Right hindlimb (tissue), 1 donor: ENCODE measurements at places on chromosomes 1 and 21.

- DNase-seq: no peak
Measured at GRCh38 chr1:51295926-51296325, 34.4 kb downstream of the TTC39A start.

GRCh38 chr1:21622466-21623315 is 46.5 kb downstream of the RAP1GAP start:
- no peak for DNase-seq

DNA sequence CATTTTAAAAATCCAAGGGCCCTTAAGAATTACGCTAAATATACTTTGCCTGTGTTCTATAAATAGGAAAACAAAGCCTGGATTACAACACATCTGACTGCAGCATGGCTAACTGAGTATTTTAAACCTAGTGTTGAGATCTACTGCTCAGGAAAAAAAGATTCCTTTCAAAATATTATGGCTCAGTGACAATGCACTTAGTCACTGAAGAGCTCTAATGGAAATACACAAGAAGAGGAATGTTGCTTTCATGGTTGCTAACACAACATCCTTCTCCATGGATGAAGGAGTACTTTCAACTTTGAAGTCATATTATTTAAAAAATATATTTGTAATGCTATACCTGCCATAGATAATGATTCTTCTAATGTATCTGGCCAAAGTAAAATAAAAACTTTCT is 248.3 kb upstream of the NEGR1 start:
- DNase-seq: no peak

DNA sequence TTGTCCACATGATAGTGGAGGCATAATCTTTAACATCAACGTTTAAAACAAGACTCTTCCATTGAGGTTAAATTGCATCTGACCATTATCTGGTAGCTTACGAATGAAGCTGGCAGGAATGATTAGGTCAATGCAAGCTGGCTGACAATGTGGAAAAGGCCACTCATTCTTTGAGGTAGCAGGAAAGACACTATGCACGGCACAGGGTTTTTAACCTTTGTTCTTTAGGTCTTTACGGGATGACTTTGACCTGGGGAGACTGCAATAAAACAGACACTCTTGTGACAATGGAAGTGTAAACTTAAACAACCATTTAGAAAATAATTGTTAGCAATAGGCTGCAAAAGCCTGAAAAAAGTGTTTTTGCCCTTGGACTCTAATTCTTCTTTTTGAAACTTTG is 193.8 kb upstream of the FOXD3 start:
- no peak for DNase-seq

DNA sequence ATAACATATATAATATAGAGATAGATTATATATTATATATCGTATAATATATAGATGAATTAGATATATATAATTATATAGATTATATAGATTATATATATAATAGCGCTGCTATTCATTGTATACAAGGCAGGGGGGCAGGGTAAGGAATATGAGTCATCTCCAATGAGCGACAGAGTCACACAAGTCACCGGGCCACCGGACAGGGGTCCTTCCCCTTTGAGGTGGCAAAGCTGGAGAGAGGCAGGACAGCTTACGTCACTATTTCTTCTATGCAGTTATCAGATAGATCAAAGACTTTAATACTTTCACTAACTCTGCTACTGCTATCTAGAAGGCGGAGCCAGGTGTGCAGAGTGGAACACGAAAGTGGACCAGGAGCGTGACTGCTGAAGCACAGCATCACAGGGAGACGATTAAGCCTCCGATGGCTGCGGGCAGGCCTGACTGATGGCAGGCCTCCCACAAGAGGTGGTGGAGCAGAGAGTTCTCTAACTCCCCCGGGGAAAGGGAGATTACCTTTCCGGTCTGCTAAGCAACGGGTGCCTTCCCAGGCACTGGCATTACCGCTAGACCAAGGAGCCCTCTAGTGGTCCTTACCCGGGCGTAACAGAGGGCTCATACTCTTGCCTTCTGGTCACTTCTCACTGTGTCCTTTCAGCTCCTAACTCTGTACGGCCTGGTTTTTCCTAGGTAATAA is 2154.7 kb downstream of the MRPL39 start:
- no peak for DNase-seq

DNA sequence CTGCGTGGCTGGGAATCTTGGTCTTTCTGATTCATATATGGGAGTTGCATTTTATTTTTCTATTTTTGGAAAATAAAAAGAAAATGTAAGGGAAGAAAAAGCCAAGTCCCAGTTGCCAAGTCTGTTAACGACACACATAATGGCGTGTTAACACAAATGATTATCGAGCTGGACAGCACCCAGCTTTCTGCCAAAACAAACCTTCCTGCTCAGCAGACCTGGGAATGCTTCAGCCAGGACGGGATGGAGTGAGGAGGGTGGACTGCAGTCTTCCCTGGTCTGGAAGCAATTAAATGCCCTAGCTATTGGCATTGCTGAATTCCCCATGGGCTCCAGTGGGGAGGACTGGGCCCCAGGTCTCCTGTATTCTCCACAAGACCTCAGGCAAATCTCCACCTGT is 184.2 kb upstream of the USP24 start:
- no peak for DNase-seq

- DNase-seq: no peak
Measured at GRCh38 chr1:100147875-100148274, 14.9 kb downstream of the TRMT13 start.

DNA sequence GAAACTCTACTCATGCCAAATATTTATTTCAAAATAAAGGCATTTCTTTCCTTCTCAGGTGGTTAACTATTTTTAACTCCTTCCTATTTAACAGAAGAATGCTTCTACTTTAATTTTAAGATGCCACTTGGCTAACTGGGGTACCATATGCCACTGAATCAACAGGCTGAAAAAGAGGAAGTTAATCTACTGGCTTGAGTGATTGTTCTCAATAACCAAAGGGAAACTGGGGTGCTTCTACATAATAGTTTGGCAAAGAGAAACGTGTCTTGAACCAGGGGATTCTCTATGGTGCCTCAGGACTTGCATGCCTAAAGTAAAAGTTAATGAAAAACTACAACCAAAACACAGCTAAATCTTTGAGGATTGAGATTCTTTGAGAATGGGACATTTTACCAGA is 142.6 kb downstream of the DENND1B start:
- DNase-seq: no peak

DNA sequence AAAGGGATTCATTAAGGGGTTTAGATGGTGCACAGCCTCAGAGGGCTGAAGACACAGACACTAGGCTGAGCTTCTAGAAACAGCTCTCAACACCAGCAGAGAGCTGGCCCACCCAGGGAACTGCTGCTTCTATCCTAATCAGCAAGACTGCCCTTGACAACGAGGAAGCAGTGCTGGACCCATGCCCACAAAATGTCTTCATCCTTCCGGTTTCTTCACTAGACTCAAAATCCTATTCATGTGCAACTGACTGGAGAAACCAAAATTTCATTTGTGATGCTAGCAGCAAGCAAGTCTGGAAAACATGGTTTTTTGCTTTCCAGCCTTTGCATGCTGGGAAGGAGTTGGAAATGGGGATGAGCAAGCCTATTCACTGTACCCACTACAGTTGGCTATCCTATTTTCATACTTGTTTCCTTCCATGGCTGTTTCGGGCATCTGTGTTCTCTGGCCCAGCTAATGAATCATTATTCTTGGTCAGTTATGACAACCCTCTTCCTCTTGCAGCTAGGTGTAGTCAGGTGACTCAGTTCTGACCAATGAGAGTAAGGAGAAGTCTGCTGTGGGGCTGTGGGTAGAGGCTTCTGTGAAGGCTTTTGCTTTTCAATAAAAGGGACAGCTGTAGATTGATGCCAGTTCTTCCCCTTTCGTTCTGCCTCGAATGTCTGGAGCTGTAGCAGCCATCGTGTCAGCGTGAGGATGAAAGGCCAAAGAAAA is 14.6 kb upstream of the TMEM61 start:
- DNase-seq: no peak

DNA sequence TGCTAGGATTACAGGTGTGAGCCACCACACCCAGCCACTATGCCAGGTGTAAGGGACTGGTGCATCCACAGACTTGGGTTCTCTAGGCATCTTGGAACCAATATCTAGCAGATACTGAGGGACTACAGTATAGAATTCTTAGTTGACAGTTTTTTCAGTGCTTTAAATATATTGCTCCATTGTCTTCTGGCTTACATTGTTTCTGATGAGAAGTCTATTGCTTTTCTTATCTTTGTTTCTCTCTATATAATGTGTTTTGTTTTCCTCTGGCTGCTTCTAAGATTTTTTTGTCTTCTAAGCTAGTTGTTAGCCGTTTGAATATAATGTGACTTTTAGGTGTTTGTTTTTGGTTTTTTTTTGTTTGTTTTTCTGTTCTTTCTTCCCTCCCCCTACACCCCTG is 13.5 kb downstream of the NUF2 start:
- DNase-seq: no peak

- no peak for DNase-seq
Measured at GRCh38 chr1:23074012-23074411, 54.7 kb downstream of the KDM1A start.

GRCh38 chr1:99758073-99758511 is 8.3 kb downstream of the FRRS1 start:
- no peak for DNase-seq

- DNase-seq: no peak
Measured at GRCh38 chr1:159752135-159752580, 28.6 kb upstream of the DUSP23 start.

DNA sequence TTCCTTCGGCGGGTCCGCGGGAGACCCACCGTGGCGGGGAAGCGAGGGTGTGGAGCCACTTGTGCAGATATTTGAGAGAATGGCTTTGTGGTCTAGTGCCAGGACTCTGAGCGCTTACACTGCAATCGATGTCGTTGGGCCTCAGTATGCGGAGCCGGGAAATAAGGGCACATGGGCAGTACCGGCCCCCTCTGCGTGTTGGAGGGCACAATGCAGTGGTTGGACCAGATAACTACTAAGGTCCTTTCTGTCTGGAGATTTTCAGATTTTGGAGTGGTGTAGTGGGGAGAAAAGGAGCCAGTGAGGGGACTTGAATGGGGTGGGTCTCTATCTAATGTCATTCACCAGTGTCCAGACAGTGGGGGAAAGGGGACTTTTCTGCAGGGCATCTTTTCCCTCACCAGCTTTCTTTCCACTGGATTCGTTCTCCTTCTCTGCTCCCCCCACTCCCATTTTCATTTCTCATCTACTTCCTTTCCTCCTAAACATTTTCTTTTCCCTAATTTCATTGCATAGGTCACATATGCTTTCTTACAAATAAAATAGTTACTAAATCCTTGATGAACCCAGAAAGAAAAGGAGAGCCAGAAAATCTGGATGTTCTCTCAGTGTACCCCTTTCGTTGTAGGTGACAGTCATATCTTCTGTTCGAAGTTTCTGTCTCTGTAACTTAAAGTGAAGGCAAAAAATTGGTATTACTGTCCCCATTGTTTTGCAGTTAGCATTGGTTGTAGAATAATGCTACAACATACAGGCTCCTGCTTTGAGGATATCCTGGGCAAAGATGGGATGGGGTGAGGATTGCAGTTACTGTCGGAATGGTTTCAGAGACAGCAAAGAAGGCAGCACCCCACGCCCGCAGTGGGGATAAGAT is 1.4 kb downstream of the ATF3 start:
- DNase-seq: no peak

DNA sequence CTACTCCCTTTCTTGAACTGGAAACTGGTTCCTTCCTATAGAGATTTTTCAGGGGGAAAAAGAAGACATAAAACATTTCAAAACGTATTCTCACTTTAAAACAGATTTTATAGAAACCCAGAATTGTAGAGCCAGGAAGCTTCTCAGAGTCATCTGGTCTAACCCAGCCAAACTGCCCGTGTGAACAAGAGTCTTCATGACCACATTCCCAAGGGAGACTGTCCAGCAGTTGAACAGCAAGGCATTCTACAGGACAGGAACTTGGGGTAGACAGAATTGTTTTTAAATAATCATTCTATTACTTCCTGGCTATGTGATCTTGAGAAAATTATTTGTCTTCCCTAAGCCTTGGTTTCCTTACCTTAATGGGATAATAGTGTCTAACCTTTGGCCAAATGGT is 163.5 kb upstream of the IVNS1ABP start:
- DNase-seq: no peak

- DNase-seq: peak; percentile 7
Measured at GRCh38 chr1:24955161-24955560, 25.1 kb upstream of the RUNX3 start.

GRCh38 chr1:58318157-58319005 is 228.1 kb downstream of the OMA1 start:
- no peak for DNase-seq

GRCh38 chr1:164263540-164263939 is 295.4 kb upstream of the PBX1 start:
- DNase-seq: no peak

DNA sequence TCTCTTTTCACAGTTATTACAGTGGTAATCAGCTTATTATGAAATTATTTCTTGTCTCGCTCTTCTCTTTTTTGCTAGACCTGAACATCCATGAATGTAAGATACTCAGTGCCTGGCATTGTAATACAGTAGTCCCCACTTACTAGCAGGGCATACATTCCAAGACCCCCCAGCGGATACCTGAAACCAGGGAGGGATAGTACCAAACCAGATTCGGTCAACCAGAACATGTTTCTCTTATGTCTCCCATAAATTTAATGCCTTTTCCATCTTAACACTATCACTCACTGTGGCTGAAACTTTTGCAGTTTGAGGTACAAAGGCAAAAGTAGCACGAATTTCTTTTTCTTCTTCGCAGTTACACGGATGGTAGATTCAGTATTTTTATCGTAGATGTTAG is 24.6 kb upstream of the B3GALT2 start:
- no peak for DNase-seq

DNA sequence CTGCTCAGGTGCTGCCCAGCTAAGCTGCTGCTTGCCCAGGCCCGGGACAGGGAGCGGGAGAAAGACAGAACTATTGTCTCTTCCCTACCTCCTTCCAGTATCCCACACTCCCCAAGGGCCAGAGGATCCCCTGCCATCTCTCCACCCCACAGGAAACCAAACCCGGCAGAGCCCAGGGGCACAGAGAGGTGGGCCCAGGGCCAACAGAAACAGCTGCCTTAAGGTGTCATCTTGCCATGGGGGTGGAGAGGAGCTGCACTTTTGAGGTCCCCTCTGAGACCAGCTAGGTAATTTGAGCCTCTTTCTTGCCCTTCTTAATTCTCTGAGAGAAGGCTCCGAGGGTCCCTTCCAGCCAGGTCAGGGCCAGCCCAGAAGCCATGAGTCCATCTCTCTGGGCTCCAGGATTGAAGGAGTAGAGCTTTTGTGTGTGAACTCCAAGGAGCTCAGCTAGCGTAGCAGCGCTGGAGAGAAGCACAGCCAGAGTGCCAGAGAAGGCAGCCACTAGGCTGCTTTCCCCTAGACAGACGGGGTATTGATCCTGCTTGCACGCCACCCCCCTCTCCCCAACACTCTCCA is 9.7 kb upstream of the GPR61 start:
- peak; percentile 69 for DNase-seq
